ENCODE measurements at places on chromosomes 7 and 10.

DNA sequence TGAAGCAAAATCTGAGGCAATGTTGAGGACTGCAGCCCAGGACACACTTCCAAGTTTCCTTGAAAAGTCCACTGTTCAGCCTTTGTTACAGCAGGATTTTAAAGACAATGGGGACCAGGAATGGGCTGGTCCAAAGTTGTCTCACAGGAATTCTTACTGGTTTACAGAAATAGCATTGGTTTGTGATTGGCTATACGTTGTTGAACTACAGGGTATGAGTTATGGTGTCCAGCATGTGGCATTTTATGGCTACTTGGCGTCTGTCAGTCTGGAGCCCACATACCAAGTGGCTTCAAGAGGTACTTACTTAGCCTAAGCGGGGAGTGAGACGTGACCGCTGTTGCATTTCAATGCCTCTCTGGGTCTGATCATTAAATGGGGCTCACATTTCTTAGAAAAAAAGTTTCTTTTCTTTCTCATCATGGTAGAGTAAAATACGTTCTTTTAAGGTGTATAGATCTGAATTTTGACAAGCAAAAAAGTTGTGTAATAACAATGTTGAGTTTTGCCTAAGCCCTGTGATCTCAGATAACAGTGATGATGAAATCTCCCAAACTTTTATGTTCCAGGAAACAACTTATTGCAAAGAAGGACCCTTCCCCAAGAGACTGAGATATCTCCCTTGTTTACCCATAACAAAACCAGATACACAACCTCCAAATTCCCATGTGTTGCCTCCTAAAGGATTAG, 100.0 kb upstream of the TRIM24 start:
- no peak for DNase-seq

- no peak for DNase-seq
These were observed 82.7 kb upstream of the MACROH2A2 start for GRCh38 chr10:69969977-69970376.

GRCh38 chr7:23072922-23073321, 32.7 kb upstream of the KLHL7 start:
- no peak for DNase-seq

DNA sequence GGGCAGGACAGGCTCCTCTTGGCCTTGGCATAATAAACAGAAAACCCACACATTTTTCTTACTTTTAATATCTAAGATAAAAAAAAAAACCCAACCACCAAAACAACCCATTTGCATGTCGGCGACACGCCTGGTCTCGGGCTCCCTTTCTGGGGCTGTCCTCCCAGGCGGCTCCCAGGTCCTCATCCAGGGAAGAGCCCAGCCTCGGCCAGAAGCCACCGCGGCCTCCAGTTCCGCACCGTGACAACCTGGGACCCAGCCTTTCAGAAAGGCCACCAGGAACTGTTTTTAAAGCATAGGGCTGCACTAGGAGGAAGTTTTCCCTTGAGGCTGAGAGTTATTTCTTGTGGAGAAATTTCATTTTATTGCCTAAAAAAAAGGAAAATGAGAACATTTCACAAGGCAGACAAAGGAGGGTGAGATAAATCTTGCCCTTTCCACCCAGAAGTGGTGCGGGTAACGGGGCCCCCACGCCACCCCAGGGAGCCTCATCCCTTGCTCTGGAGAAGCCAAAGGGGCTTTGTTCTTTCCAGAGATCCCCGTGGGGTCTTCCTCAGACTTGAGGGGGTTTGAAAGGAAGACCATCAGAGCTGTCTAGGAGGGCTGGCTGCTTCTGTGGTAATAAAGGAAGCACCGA, 39.2 kb upstream of the MKRN1 start:
- no peak for DNase-seq

- DNase-seq, result no peak
These were observed 322.6 kb upstream of the ZNF32 start for GRCh38 chr10:43971306-43971705.

- DNase-seq, result no peak
These were observed 595 bp upstream of the SUN1 start for GRCh38 chr7:831596-832166.

GRCh38 chr10:65858841-65859240, 1067.0 kb upstream of the LRRTM3 start:
- DNase-seq, result no peak

DNA sequence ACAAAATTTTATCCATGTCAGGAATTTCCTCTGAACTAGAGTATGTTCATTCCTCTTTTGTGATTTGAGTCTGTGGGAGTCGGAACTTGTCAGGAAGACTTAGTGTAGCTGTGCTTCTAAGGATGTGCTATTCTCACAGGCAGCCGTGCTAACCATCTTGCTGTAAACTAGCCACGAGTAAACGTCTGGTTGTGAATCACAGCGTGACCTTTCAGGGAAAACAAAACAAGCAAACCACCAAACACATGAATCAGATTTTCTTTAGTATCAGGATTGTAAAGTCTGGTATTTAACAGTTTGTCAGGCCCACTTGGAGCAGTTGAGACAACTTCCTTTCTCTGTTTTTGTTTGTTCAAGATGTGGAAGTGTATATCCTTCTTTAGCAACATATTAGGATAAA, 32.0 kb downstream of the AUTS2 start:
- DNase-seq, result no peak

- no peak for DNase-seq
These were observed 345.7 kb downstream of the GLRX3 start for GRCh38 chr10:130481936-130482335.

DNA sequence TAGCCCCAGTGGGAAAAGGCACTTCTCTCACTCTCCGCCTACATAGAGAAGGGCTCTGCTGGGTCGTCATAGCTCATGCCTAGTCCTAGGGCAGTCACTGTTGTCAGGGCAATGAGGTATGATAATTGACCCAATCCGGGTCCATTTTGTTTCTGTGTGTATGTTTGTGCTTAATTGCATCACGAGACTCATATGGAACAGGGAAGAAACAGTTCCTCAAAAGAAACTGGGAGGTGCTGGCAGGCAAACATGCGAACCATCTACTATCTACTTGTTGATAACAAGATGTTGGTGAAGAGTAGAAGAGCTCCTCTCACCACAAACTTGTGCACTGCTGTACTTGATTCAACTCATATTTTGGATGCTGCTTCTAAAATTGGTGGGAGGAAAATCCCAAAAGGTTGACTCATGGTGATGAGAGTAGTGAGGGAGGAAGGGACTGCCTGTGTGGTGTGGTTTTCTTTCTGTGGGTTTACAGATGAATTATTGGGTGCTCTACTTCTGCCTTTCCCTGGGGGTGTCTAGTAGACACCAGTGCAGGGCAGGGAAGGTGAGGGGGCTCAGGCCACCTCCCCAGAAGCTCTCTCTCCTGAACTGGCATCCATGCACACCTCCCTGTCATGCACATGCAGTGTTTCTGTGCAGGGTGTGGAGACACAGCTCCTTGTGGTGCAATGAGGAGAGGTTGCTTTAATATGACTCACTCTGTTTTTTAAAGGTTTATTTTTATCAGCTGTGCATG, 29.4 kb downstream of the LSMEM1 start:
- DNase-seq, result no peak

- no peak for DNase-seq
These were observed 4.9 kb downstream of the IPMK start for GRCh38 chr10:58262766-58263165.

DNA sequence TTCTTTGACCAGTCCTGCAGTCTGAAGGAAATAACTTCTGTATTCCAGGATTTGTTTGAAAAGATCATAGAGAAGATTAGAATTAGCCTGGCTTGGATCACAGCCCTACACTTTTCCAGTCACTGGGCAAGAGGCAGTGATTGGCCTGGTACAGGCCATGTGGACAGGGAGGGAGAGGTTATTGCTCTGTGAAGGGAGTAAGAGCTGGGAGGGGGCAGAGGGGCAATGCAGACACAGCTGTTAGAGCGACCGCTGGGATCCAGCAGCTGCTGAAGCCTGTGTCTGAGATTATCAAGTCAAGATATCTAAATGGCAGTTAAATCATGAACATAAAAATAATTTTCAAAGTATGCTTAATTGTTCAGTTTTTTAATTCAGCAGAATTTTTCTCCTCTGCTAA, 257.3 kb downstream of the SDK1 start:
- no peak for DNase-seq

DNA sequence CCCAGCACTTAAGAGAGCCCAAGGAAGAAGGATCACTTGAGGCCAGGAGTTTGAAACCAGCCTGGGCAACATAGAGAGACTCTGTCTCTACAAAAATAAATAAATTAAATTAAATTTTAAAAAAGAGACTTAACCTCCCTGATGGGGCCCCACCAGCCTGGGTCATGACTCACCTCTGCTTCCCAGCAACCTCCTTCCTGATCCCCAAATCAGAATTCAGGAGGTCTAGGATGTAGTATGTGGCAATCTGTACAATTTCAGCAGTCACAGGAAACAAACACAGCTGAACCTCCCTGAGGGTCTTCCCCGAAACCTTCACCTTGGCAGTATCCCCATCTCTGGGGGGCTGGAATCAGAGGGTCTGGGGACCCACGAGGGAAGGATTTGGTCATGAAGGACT, 9.7 kb upstream of the PPP1R35 start:
- no peak for DNase-seq

DNA sequence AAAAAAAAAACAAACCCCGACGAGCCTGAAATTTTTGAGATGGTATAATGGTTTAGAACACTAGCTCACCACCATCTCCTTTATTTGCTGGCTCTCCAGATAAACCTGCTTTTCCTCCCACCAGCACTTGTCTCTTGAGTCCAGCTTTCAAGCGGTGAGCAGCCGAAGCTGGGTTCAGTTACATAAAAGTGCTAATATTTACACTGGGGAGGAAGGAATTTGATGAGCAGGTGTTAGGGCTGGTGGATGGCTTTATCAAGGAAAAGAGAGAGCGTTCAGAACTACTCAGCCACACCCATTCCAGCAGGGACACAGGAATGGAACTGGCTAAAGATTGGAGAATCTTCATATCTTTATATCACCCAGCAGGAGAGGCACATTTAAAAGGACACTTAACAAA, 6.6 kb upstream of the CALML3 start:
- DNase-seq, result no peak
